Thoracic aorta (tissue), 2 donors: ENCODE measurements at places on chromosomes 2 and 18. TPM values are rescaled to one million over a fixed set of nuclear protein-coding genes. Genes with fewer than 3 reads are reported as not detected.

DNA sequence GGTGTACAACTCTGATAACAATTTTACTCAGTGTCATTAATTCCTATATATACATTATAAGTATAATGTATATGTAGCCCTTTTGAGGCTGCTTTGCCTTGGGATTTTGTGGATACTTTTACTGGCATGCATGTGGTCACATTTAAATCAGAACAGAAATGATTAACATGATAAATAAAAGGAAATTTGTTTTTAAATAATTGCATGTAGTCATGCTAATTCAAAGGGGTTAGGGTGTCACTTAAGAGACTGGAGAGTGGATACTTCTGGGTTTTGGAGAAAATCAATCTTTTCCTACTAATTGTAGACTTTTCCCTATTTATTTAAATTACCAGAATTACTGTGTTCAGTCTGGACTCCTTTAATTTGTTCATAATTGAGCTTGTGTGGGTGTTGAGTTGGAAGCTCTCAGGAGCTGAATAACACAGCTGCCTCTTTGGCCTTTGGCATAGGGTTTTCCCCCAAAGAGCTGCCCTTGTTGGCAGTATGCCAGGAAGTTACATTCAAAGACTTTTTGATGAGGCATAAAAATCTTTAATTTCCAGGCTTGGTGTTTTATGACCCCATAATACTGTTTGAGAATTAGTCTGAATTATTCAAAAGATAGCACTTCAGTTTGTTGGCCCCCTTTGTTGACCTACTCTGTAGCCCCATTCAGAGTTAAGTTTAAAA is 484.7 kb upstream of the NRP2 start:
- no peak for DNase-seq
- H3K4me3 ChIP-seq: no peak overlapping the region
- no peaks in the 10 kb centered on the region for H3K36me3 ChIP-seq
- peaks cover 3% of the 10 kb centered on the region for H3K4me1 ChIP-seq
- H3K27me3 ChIP-seq: no peaks in the 10 kb centered on the region

DNA sequence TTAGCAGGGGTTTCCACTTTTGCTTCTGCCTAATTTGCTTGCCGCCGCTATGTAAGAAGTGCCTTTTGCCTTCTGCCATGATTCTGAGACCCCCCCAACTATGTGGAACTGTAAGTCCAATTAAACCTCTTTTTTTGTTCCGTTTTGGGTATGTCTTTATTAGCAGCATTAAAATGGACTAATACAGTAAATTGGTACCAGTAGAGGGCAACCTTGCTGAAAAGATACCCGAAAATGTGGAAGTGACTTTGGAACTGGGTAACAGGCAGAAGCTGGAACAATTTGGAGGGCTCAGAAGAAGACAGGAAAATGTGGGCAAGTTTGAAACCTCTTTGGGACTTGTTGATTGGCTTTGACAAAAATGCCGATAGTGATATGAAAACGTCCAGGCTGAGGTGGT is 216.1 kb upstream of the FSIP2 start:
- no peaks in the 10 kb centered on the region for H3K36me3 ChIP-seq
- no peak overlapping the region for H3K4me3 ChIP-seq
- no peaks in the 10 kb centered on the region for H3K27me3 ChIP-seq
- H3K4me1 ChIP-seq: no peaks in the 10 kb centered on the region
- DNase-seq: no peak

C18orf54 gene
- total RNA-seq: 1.1 TPM

DNA sequence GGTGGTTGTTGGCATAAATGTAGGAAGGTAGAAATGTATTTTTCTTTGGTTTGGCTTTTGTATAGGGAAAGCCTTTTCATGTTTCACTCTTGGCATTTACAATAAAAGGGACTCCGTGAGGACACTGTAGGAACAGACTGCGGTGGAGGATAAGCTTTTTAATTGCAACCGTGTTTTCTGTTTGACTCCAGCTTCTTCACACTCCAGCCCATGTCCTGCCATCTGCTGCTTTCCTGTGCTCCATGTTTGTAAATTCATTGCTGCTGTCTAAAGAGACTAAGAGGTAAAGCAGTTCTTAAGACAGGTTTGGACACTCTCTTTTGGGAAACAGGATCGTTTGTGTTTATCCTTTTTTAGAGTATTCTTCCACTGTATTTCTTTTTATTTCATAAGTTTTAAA is 33.3 kb downstream of the WDR75 start:
- DNase-seq: no peak
- no peaks in the 10 kb centered on the region for H3K27me3 ChIP-seq
- no peak overlapping the region for H3K4me3 ChIP-seq
- H3K4me1 ChIP-seq: no peaks in the 10 kb centered on the region
- peaks cover 17% of the 10 kb centered on the region for H3K36me3 ChIP-seq
- H3K27ac ChIP-seq: no peak overlapping the region

CD28 gene
- total RNA-seq: 3.5 TPM

- no peak for DNase-seq
Measured at GRCh38 chr2:12300019-12300602, 416.6 kb upstream of the TRIB2 start.

- DNase-seq: no peak
- H3K27ac ChIP-seq: no peak overlapping the region
- H3K27me3 ChIP-seq: no peaks in the 10 kb centered on the region
- no peaks in the 10 kb centered on the region for H3K4me1 ChIP-seq
- H3K4me3 ChIP-seq: no peak overlapping the region
Measured at GRCh38 chr2:233768076-233768475, 8.0 kb downstream of the UGT1A1 start.

DNA sequence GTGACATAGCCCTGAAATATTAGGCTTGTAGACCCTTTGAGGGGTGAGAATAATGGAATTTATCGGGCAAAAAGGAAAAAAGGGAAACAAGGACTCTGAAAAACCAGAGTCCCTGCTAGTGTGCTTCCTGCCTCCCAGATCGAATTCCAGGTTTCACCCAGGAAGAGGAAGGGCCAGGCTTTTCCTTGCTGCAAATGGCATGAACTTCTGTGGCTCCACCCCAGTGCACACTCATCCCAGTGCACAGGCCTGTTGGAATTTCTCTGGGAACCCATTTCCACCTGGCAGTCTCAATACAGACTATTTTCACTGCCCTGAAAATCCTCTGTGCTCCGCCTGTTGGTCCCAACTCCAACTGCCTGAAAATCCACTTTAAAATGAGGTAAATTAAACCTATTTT is 29.9 kb downstream of the C18orf54 start:
- no peaks in the 10 kb centered on the region for H3K4me1 ChIP-seq
- DNase-seq: no peak
- H3K36me3 ChIP-seq: no peaks in the 10 kb centered on the region
- H3K4me3 ChIP-seq: no peak overlapping the region
- H3K27me3 ChIP-seq: no peaks in the 10 kb centered on the region

GRCh38 chr2:1069847-1070246 is 119.2 kb downstream of the SNTG2 start:
- no peaks in the 10 kb centered on the region for H3K4me1 ChIP-seq
- no peaks in the 10 kb centered on the region for H3K36me3 ChIP-seq
- H3K27me3 ChIP-seq: no peaks in the 10 kb centered on the region
- H3K27ac ChIP-seq: no peak overlapping the region
- no peak for DNase-seq

- H3K27me3 ChIP-seq: no peaks in the 10 kb centered on the region
- no peak for DNase-seq
- H3K27ac ChIP-seq: no peak overlapping the region
- H3K36me3 ChIP-seq: no peaks in the 10 kb centered on the region
- H3K4me3 ChIP-seq: no peak overlapping the region
- H3K4me1 ChIP-seq: peaks cover 26% of the 10 kb centered on the region
Measured at GRCh38 chr2:6963727-6964126, 46.5 kb downstream of the RNF144A start.

GRCh38 chr2:120857422-120857821 is 121.8 kb downstream of the GLI2 start:
- H3K36me3 ChIP-seq: no peaks in the 10 kb centered on the region
- no peaks in the 10 kb centered on the region for H3K4me1 ChIP-seq
- no peak overlapping the region for H3K27ac ChIP-seq
- H3K27me3 ChIP-seq: no peaks in the 10 kb centered on the region
- no peak overlapping the region for H3K4me3 ChIP-seq

ZDBF2 gene
- total RNA-seq: 12.7 TPM

AGXT gene
- total RNA-seq: not detected

DNA sequence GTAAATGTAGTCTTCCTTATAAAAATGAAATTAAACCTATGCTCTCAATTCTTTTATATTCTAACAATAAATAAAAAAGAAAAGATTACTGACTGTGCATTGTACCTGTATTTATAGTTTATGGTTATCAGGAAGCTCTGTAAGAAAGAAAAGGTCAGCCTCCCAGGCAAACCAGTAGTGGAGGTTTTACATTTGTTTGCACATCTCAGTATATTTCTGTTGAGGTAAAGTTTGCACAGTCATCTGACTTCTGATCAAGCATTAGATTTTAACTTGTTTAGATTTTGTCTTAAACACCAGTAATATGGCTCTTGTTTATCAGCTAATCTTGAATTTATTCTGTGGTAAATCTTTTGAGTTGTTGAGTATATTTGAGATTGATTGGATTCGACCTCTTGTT is 37.1 kb downstream of the CCNT2 start:
- H3K27me3 ChIP-seq: no peaks in the 10 kb centered on the region
- no peak for DNase-seq
- H3K36me3 ChIP-seq: peaks cover 35% of the 10 kb centered on the region
- no peak overlapping the region for H3K4me3 ChIP-seq

GRCh38 chr2:175854665-175855064 is 147.4 kb downstream of the LNPK start:
- no peak overlapping the region for H3K27ac ChIP-seq
- H3K4me3 ChIP-seq: no peak overlapping the region
- H3K27me3 ChIP-seq: no peaks in the 10 kb centered on the region
- peaks cover 18% of the 10 kb centered on the region for H3K4me1 ChIP-seq
- no peaks in the 10 kb centered on the region for H3K36me3 ChIP-seq

GRCh38 chr2:53600815-53601214 is 166.8 kb upstream of the CHAC2 start:
- no peaks in the 10 kb centered on the region for H3K4me1 ChIP-seq
- no peaks in the 10 kb centered on the region for H3K27me3 ChIP-seq
- H3K4me3 ChIP-seq: no peak overlapping the region
- no peak for DNase-seq
- H3K36me3 ChIP-seq: no peaks in the 10 kb centered on the region

GRCh38 chr2:158943973-158944372 is 24.5 kb upstream of the TANC1 start:
- no peaks in the 10 kb centered on the region for H3K36me3 ChIP-seq
- no peaks in the 10 kb centered on the region for H3K27me3 ChIP-seq
- no peak overlapping the region for H3K27ac ChIP-seq
